ENCODE measurements at places on chromosomes 1 and 21.

GRCh38 chr1:77424236-77424635, 142.4 kb downstream of the AK5 start:
- DNase-seq, result no peak

DNA sequence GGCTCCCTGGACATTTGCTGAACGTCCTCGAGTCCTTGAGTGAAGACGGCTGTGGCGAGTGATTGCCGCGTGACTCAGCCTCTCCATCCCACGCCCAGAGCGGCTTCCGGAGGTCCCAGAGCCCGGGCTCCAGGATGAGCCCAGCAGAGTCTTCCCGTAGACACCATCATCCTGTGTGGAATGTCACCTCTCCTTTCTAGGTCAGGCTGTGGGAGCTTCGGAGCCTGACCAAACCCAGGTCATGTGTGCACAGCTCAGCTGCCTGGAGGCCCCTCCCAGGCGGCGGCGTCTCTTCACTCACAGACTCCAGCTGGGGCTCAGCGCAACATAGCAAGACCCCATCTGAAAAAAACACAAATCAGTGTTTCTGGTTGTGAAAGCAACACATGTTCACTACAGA, 38.2 kb downstream of the PRKCZ start:
- DNase-seq, result no peak

DNA sequence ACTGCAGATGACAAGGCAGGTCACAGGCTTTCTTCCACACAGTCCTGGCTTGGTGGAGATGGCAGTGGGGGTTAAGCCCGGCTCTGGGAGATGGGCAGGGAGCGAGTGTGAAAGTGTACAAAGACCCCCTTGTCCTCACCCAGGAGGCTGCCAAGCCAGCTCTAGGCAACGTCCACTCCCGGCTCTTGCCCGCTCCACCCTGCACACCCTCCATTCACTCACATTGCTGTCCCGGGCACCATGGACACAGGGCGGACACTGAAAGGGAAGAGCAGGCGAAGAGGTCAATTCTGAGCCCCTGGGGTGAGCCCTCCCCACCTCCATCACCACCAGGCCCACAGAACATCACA, 8.9 kb downstream of the COL16A1 start:
- DNase-seq, result no peak

DNA sequence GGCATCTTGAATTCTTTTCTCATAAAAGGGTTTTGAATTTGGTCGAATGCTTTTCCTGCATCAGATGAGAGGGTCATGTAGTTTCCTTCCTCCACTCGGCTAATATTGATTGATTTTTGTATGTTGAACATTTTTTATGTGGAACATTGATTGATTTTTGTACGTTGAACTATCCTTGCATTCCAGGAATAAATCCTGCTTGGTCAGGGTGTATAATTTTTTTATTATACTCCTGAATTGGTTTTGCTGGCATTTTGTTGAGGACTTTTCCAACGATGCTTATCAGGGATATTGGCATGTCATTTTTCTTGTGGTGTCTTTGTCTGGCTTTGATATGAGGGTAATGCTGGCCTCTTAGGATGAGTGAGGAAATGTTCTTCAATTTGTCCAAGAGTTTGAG, 8.5 kb downstream of the TMEM240 start:
- DNase-seq, result no peak

GRCh38 chr1:156677616-156678596, 699 bp upstream of the NES start:
- no peak for DNase-seq

DNA sequence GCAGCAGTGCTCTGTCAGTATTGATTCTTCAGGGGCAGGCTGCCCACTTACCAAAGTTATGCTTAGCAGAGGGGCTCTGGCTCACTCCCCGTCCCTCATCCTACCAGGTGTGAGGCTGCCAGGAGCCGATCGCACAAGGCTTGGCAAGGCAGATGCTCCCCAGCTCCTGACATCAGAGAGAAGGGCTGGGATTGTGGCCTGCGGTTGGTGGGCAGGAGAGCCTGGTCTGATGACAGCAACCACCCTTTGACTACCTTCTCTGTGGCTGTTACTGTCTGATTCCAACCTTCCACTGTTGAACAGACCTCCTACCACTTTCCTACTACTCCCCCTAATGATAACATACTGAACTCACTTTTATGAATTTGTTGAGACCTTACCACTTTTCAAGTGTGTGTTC, 23.7 kb upstream of the WDR26 start:
- DNase-seq, result no peak

DNA sequence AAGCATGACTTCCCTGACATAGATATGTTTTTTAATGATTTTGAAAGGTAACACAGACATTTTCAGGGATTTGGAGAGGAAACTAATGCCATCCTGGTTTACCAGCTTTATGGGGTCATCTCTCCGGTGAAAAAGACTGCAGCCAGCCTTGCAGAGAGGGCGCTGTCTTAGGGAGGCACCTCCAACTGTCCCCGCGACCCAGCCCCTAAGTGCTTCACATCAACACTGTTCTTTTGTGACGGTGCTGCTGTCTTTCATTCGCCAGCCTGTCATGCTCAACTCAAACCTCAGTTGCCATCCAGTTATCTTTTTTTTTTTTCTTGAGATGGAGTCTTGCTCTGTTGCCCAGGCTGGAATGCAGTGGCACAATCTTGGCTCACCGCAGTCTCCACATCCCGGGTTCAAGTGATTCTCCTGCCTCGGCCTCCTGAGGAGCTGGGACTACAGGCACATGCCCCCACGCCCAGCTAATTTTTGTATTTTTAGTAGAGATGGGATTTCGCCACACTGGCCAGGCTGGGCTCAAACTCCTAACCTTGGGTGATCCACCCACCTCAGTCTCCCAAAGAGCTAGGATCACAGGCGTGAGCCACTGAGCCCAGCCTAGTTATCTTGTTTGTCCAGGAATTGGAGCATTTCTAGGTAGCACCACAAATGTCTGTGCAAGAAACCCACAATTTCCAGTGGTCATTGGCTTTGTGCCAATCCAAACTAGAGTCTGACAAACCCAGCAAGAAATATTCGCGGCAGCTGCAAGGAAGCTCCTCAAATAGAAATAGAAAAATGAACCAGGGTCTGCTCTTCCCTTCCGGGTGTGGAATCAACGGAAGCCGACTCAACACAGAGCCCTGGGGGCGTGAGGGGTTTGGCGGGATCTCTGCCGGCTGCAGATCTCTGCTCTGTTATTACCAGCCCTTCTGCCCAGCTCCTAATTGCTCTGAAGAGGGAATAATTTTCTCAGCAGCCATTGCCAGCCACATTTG, 24.2 kb downstream of the PDE9A start:
- DNase-seq, result no peak

- no peak for DNase-seq
Observed at GRCh38 chr1:109884242-109884891, 26.3 kb upstream of the CSF1 start.

DNA sequence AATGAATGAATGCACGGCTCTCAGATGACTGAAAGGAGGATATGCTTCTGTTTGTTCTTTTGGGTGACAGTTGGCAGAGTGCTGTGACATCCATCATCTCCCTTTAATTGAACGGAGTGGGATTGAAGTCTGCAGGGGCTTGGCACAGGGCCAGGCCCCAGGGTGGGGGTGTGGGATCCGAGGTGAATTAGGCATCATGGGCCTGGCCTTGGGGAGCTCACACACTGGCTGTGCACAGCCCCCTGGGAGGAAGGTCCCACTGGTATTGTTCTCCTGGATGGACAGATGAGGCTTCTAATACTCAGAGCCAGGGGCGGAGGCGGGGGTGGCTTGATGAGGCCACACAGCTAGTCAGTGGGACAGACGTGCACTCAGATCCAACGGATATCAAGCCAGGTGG, 19.3 kb downstream of the EPHB2 start:
- DNase-seq, result no peak

DNA sequence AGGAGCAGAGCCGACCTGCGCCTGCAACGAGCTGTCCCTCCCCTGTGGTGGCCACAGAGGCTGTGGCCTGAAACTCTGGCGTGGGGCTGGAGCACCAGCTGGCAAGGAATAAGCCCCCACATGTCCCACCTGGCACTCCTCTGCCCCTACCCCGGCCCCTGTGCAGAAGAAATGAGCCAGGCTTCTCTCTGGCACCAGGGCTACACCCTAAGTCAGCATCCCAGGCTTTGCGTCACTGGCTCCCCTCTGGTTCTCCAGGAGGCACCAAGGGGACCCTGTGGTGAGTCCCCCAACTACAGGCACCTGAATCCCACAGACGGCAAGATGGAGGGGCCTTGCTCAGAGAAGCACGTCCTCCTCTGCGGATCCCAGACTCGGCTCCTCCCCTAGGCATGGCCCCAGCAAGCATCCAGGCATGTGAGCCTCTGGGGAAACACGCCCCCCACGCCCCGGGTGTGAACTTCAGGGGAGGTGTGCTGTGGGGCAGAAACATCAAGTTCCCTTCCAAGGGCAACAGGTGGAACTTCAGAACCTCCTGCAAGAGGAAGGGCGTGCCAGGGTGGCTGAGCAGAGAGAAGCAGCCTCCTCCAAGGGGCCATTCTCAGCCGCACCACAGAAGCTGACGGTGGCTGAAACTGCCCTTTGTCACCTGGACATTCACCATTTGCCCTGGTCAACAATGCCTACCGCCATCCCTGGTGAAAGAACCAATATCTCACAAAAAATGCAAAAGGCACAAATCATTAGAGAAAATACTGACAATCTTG, 2.9 kb downstream of the KRTAP10-7 start:
- no peak for DNase-seq

GRCh38 chr1:19325958-19326747, 14.0 kb downstream of the SLC66A1 start:
- no peak for DNase-seq

GRCh38 chr1:115757326-115757725, 11.2 kb downstream of the CASQ2 start:
- no peak for DNase-seq

DNA sequence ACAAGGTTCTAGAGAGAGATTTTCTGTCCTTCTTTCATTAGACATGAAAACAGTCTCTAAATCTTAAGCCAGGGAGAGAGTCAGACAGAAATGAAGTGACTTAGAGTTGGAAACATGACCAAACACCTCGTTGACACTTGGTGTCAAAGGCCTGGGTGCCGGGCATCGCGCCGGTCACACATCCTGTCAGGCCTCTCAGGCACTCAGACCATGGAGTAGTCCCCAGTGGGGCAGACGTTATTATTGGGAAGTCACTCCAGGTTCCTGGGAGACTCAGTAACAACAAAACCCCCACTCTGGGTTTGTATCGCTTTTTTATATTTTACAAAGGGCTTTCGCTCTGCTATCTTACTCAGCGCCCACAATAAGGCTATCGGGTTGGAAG, 25.8 kb downstream of the KCNN3 start:
- DNase-seq, result no peak

DNA sequence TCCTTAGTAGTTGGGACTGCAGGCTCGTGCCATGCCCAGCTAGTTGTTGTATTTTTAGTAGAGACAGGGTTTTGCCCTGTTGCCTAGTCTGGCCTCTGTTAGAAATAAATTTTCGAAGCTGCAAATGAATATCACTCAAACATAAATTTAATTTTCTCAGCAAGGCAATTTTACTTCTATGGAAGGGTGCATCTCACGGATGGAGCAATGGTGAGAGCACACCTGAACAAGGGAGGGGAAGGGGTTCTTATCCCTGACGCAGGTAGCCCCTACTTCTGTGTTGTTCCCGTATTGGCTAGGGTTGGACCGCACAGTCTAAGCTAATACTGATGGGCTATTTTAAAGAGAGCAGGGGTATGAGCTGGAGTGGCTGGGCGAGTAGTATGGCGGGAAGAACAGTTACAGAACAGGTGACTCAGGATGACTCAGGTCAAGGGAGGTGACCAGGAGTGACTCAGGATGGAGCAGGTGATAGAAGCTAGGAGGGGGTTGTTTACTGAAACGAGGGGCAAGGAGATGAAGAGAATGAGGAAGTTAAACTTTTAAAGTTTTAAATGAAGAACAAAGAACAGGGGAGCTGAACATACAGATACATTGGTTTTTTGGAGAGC, 7.5 kb downstream of the MDM4 start:
- DNase-seq, result no peak

GRCh38 chr1:223140611-223141405, 2.2 kb downstream of the TLR5 start:
- no peak for DNase-seq

DNA sequence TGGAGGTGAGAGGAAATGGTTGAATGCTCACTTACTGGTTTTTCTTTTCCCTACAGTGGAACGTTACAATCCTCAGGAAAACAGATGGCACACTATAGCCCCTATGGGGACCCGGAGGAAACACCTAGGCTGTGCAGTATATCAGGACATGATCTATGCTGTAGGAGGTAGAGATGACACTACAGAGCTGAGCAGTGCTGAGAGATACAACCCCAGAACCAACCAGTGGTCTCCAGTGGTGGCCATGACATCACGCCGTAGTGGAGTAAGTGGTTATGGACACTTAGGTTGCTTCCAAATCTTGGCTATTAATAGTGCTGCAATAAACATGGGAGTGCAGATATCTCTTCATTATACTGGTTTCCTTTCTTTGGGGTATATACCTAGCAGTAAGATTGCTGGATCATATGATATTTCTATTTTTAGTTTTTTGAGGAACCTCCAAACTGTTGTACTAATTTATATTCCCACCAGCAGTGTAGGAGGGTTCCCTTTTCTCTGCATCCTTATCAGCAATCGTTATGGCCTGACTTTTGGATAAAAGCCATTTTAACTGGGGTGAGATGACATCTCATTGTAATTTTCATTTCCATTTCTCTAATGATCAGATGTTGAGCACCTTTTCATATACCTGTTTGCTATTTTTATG, 48.8 kb upstream of the DARS2 start:
- DNase-seq, result no peak

DNA sequence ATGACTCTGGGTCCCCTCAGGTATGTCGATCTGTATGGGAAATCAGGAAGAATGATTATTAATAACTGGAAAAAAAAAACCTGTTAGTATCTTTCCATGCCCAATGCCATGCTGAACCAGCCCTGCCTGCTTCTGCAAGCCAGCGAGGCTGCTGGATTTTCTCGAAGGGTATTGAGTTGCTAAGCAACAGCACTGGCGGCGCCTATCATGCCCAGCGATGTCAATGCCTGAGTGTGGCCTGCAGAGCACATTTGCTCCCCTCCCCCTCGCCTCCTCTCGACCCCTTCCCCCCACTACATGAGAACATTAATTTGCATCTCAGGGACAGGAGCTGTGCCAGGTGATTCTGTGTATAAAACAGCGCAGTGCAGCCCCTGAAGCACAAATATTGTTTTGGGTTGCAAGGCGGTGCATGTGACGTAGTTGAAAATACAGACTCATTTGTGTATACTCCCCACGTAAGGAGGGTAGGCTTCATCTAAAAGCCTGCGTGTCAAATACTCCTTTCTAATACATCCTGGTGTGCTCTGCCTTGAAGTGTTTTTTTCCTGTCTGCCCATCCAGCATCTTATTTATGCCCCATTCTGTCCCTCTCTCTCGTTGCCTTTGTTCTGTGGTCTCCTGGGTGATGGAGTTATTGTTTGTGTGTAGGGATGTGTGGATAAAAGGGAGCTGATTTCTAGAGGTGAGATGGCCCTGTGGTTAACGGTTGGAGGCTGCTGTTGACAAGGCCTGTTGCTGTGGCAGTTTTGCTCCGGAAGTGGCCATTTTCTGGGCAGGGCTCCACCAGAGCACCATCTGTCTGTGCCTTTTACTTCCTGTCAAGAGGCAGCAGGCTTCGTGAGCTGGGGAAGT, 32.7 kb upstream of the ATP5PO start:
- no peak for DNase-seq

Measured in stimulated activated CD4-positive, alpha-beta T cell treated with anti-CD3 and anti-CD28 coated beads, TNF-alpha, amount 100 ng/mL, for 4 hours (primary cell).